ENCODE measurements at places on chromosomes 1 and 21. TPM values are rescaled to one million over a fixed set of nuclear protein-coding genes. Genes with fewer than 3 reads are reported as not detected.

- no peak for DNase-seq
These were observed 138.8 kb downstream of the HHAT start for GRCh38 chr1:210467440-210468043.

DNA sequence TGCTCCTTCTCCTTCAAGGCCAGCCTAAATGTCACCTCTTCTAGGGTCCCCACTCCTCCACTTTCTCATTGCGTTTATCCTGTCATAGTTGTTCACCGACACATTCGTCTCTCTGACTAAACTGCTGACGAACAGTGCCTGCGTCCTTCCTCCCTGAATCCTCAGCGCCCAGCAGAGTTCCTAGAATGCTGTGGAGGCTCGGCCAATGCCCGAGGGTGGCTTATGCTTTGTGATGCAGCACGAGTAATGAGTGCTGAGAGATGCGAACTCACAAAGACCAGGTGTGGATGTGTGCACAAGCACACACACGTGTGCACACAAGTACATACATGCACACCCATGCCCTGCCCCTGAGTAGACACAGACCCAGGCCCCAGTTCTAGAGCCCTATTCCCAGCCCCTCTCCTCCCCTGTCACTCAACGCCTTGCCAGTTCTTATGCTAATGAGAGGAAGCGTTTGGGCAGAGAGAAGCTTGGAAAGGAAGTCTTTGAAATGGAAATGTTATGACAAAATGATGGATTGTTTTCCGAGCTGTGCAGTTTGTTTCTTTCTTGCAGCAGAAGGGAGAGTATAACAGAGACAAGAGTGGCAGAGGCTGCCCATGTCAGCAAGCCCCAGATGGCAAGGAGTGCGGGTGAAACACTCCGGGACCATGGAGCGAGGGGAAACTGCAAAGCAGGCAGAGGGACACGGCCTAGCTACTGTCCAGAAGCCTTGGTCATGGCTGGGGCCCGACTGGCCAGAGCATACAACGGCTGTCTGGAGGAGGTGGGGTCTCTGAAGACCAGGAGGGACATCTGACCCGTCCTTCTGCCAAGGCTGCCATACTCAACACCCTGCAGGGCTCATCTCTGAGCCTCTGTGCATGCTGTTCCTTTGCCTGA lies 24.2 kb downstream of the KCNA10 start:
- DNase-seq: no peak

DNA sequence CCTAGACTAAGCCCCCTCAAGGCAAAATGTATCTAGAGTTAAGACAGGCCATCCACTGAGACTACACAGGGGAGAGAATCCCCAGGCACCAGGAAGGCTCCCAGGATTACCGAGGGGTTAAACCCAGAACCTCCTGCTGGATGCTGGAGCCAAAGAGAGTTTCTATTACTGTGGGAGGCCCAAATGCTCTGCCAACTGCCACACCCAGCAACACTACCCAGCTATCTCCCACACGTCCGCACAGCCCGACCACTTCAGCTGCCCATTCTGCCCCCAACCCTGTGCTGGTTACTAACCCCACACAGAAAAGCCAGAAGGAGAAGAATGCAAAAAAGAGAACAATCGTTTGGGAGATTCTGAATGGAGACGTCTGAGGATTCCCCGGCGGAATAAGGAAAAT lies 63.6 kb downstream of the CD46 start:
- DNase-seq: peak; percentile 55

DNA sequence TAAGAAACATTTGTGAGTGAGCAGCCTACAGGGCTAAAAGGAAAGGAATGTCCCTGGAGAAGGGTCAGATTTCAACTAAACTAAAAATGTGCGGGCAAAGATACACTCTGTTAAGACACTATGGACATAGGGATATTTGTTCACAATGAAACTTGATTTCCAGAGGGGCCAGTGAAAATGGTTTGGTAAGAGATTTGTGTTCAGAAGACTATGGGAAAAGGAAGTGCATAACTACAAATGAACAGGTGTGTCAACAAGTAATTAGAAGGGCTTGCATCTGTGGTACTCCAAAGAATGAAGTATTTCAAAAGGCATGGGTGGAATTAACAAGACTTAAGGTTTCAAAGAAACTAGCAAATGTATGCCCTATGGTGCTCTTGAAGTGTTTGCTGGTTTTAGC lies 60.4 kb downstream of the NME7 start:
- DNase-seq: no peak

- no peak for DNase-seq
These were observed 418.8 kb downstream of the SIPA1L2 start for GRCh38 chr1:232211149-232211548.

GRCh38 chr1:78333502-78333901 lies 157.3 kb upstream of the PTGFR start:
- no peak for DNase-seq

DNA sequence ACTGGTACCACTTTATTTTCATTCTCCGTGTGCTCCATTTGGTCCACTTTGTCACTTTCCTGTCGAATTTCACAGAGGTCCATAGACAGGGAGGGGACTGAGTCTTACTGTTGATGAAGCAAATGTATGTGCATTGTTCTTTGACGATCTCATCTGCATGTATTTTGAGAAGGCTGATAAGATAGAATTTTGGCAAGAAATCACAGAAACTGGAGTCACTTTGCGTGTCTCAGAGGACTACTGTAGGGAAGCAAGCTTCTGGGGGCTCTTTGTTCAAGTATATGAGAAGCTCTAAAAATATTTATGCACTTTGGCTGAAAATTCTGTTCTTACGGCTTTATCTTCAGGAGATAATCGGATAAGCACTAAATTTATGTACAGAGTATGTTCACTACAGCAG lies 78.1 kb downstream of the PCBP3 start:
- no peak for DNase-seq

GRCh38 chr1:80779275-80779674 lies 1021.5 kb upstream of the ADGRL2 start:
- DNase-seq: no peak

GRCh38 chr1:10530756-10531495 lies 56.2 kb downstream of the PEX14 start:
- no peak for DNase-seq

DNA sequence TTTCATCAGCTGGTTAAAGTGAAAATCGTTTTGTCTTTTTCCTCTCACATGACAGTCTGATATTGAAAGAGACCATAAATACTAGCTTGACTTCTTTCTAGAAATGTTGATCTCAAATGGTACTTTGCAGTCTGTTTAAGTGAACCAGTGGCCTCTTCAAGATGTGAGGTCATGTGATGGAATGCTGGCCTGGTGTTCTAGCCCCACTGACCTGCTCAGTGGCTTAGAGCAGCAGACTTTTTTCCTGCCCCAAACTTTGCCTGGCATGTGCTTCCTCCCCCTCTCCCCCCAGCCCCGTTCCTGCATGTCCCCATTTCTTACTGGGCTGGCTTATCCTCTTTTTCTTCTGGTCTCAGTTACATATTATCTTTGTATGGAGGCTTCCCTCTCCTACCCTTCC lies 34.3 kb downstream of the ZYG11A start:
- DNase-seq: no peak

DNA sequence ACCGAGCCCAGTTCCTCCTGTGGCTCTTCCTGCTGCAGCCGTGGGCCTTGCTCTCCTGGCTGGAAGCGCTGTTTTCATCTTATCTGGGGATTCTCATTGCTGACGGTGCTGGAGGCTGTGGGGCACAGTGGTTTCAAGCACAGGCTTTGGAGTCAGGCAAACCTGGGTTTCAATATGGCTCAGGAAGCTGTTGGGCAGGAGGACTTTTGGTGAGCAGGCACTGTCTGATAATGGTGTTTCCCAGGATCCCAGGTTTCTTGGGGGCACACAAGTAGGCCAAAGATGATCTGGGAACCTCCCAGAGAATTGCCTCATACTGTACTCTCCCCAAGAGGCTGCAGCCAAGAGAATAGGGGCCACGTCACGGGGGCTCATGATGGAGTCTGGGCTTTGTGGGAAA lies 105.6 kb upstream of the TRABD2B start:
- DNase-seq: no peak

DNA sequence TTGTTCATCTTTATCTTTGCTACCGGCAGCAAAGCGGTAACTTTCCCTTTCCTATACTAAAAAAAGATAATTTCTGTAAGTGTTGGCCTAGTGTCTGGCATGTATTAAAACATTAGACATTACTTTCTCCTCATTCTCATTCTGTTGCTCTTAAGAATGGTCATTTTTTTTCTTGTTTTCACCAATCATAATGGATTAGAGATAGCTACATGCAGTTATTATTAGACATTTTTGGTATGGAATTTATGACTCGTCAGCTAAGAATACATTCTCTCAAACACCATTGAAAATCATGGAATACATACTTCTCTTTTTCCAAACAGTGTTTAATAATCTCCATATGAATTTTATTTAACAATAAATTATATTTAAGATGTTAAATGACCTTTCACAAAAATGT lies 1154.6 kb downstream of the BRINP3 start:
- DNase-seq: no peak

- no peak for DNase-seq
These were observed 17.3 kb upstream of the NMNAT2 start for GRCh38 chr1:183435497-183435896.

- no peak for DNase-seq
These were observed 587 bp upstream of the SLC25A34 start for GRCh38 chr1:15735304-15736037.

DNA sequence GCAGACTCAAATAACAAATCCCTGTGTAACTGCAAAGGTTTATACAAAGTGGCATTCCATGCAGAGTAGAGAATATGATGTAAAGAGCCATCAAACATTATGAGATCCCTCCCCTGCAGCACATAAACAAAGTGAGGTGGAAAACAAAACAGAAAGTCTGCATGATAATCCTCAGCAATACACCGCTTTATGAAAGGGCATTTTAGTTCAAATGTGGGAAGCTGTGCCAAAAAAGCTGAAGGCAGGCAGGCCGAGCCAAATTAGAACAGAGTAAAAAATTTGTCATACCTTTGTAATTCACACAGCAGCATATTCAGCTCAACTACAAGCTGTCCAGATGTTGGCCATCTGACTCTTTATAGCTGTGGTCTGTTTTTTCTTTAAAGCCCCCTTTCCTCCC lies 113.5 kb downstream of the LHX9 start:
- no peak for DNase-seq

- no peak for DNase-seq
These were observed 251.2 kb upstream of the USP24 start for GRCh38 chr1:55466373-55466772.

DNA sequence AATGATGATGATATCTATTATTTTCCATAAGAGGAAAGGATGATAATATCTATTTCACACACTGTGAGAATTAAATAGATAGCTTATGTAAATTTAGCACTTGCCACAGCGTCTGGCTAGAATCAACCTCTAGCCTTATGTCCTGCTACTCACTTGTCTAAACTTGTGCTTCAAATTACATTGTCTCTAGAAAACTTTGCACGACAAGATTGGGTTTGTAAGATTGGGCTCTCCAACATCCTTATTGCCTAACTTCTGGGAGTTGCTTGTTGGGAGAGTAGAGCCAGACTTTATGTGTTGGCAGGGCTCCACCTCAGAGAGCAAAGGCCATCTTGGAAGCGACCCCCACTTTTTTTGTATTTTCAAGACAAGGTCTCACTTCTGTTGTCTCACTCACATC lies 50.0 kb upstream of the POGK start:
- no peak for DNase-seq

DNA sequence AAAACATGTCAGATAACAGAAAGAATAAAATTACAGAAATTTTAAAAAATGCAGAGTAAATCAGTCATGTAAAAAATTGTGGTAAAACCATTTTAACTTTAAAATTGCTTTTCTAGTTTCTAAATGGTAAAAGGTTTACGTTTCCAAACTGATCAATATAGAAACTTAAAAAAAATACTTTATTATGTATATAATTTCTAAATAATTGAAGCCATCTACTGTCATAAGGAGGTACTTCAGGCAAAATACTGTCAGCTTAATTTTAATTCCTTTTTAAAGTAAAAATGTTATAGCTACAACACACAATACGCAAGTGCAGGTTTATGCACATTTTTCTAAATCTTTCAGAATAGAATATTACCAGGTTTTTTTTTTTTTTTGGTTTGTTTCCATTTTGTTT lies 159.9 kb downstream of the HFM1 start:
- no peak for DNase-seq

DNA sequence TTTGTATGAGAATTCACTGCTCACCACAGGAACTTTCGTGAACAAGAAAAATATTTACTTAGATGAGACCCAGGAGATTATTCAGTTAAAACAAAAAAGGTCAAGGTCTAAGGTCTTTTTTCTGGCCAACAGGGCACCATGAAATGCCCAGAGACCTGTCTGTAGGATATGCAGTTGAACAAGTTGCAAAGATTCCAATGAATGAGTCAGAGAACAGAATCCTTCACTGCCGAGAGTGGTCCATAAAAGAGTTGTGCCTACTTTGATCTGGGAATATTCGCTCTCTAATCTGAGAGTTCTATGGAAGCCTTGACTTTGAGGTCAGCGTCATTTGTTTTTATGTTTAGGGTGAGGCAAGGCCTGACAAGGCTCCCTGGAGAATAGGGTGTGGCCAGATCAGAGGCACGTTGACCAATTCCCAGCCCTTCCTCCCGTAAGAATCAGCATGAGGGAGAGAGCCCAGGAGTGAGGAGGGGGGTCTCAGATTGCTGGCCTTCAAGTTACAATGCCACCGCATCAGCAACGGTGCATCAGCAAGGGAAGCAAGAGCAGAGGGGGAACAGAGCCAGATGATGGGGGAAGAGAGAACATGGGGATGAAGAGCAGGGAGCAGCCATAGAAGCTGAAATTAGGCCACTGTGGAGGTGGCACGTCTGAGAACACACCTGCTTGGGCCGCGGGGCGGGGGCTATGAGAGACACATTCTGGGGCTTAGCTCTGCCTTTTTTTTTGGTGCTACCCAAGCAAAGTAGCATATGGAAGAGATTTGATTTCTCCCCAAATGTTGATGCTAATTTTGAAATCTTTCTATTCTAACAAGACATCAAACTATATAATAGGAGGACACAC lies 206.4 kb upstream of the RAB4A start:
- no peak for DNase-seq

DNA sequence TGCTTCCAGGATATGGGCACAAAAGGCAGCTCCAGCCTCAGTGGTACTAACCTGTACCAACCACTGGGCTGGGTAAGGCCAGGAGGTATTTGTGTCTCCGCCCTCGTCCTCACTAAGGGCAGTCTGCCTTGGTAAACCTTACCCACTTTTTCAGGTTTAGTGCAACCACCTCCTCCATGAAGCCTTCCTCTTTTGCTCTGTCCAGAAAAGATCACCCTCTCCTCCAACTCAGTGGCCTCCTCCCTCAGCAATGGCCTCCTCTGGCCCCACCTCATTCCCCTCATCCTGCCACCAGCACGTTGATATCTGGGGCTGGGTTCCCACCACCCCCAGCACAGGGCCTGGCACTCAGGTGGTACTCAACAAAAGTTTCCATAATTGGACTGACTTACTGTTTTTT lies 161.5 kb downstream of the GRIK3 start:
- no peak for DNase-seq

Gene BATF3
- not detected for total RNA-seq

Gene MNDA
- total RNA-seq: 1.0 TPM

Gene FAAH
- total RNA-seq: 5.2 TPM

Gene HES5
- 0.49 TPM for total RNA-seq

Gene ACTL8
- total RNA-seq: not detected

Gene CA14
- 0.31 TPM for total RNA-seq

Gene RAB42
- 0.62 TPM for total RNA-seq

Gene GJA5
- 1.4 TPM for total RNA-seq

Gene CXADR
- total RNA-seq: not detected

Gene LYST
- total RNA-seq: 11.3 TPM

Measured in gastrocnemius medialis (tissue), 4 donors.